GM18507 (cell line): ENCODE measurements at places on chromosomes 7 and 10.

- peak; percentile 70 for DNase-seq
Measured at GRCh38 chr7:101077303-101078086, 7.8 kb upstream of the TRIM56 start.

GRCh38 chr10:49270565-49270964 lies 28.4 kb upstream of the C10orf71 start:
- no peak for DNase-seq

DNA sequence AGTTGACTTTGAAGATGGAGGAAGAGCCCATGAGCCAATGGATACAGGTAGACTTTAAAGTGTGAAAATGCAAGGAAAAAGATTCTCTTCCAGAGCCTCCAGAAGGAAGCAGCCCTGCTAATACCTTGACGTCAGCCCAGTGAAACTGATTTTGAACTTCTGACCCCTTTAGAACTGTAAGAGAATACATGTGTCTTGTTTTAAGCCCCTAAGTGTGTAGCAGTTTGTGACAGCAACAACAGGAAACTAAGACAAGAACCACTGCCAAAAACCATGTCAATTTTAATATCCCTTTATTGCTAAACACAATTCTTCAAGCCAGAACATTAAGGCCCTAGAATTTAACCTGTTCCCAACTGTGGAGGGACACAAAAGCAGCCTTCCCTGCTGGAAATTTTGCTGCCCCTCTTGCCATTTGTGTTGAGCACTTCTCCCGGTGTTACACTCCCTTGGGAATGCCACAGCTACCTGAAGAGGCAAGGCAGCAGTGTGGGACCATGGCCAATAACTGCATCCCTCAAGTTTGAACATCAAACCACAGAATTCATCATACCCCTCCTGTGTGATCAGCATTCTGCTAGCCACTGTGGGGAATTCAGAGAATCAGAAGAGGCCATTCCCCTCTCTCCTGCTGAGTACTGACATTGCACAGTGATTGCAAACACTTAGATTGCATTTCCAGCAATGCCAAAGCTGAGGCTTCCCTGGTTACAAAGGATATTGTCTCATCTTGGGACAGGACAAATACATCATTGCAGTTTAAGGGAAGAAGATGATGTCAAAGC lies 12.3 kb upstream of the CCDC172 start:
- DNase-seq: no peak

DNA sequence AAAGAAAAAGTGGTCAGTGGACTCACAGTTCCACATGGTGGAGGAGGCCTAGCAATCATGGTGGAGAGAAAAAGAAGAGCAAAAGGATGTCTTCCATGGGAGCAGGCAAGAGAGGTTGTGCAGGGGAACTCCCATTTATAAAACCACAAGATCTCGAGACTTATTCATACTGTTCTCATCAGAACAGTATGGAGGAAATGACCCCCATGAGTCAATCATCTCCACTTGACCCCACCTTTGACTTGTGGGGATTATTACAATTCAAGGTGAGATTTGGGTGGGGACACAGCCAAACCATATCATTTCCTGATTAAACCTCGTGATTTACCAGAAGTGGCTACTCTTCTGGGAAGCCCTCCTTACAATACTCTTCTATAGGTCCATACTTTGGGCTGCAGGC lies 160.1 kb downstream of the SORCS1 start:
- DNase-seq: no peak

GRCh38 chr7:139906879-139907278 lies 77.8 kb downstream of the TBXAS1 start:
- no peak for DNase-seq

DNA sequence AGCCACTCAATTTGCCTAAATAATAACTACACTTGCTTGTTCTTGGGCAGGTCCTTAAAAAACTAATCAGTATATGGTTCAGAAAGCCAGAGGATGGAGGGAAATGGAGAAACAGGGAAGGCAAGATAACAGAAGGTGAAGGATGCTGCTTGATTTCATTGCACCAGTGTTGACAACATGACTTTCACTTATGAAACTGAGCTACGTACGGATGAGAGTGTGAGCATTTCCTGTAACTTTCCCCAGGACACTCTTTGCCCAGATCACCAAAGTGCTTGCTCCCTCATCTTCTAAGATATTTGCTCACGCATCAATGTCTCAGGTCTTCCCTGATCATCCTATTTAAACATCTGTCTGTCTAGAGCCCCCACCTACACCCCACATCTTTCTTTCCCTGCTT lies 37.4 kb downstream of the SLC35B4 start:
- DNase-seq: no peak

DNA sequence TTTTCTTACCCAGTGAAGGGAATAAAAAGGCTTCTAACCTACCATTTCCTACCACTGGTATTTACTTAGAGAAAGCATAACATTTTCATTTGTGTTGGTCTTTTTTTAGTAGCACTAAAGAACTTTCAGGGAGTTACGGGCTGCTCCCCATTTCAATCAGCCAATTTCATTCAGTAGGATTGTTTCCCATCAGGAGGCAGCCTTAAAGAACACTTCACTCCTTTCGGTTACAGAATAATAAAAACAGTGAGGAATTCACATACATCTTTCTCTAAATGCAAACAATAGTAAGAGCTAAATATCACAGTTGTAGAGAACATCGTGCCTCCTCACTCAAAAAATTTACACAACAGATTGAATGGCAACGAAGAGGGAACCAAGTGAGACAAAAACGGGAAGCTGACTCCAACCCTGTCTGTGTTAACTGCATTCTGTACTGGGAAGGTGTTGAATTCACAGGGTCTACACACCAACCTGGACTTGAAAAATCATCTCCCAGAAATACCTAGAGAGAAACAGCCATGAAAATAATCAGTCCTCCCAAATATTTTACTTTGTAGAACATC lies 55.5 kb upstream of the ABLIM1 start:
- DNase-seq: no peak

DNA sequence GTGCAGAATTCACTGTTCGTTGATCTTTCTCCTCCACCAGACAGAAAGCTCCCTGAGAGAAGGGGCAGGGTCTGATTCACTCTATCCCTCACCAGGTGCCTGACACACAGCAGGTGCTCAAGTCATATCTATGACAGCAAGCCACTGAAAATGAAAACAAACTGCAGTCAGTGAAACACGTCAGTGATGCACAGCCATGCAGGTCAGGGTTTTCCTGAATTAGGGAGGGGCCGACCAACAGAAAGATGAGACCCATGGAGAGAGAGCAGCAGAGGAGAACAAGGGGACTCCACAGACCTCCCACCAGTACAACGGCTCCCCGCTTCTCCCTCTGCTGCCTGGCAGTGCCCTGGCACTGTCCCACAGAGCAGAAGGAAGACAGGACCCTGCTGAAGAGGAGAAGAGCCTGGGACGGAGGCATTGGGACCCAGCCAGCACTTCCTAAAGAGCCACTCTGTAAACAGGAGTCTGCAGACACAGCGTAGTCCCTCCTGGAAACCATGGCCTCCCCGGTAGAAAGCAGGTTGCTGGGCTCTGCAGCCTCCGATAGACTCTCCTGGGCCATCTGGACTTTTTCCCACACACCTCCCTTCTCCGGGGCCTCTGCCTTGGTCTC lies 50.3 kb downstream of the FAM53B start:
- DNase-seq: no peak

DNA sequence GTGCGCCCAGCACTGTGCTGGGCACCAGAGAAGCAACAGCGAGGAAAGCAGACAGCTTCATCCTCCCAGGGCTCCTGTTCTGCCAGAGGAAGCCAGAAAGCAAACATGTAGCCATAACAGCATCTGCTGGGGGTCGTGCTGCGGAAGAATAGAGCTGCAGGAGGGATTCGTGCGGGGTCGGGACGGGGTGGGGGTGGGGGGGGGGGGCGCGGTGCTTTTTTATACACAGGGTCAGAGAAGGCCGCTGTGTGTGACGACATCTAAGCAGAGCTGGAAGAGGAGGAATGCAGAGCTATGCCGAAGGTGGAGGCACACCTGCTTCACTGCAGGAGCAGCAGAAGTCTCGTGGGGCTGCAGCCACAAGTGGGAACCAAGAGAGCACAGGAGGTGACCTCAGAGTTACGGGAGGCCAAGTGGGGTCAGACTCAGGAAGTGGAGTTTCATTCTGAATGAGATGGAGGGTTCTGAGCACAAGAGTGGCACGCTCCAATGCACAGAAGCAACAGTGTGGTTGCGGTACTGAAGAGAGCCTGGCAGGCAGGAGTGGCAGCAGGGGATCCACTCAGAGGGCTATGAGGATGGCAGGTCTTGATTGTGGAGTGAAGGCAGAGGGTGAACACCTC lies 11.1 kb downstream of the PKD1L1 start:
- peak; percentile 73 for DNase-seq

DNA sequence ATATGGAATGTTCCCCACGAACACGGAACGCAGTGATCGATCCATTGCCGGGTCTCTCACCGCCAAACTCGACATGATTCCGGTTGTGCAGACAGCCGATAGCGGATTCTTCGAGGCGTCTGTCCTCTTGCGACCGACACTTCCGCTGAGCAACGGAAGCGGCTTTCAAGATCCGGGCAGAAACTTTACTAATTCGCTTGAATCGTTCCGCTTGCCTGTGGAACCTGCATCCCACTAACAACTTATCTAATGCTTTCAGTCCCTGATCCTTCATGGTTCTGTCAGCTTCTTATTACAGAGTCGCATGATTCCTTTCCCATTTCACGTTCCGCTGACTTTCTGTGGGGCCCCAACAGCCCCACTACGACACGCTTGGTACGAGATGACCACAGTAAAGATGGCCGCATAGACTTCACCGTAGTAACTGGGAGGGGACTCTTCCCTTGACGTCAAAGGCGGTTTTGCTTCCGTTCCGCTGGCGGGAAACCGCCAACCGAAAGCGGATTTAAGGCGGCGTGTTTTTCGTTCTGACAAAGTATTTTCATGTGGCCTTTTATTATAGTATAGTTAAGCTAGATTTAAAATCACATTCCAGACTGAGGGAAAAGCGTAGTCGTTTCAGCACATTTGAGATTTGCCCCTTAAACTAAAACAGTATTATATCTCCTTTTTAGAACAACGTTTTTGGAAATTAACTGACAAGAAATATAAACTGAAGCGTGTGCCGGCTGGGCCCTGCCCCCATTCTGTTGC lies at the start of gene CSTF2T:
CSTF2T (minus strand) TSS at position 121 of the 753 bp plus-strand sequence; CDS start at position 75, 46 bp downstream.
- peak; percentile 25 for DNase-seq

GRCh38 chr7:128035712-128036111 lies 4.5 kb upstream of the LRRC4 start:
- no peak for DNase-seq

GRCh38 chr10:110405380-110405779 lies 92.3 kb upstream of the DUSP5 start:
- DNase-seq: no peak

DNA sequence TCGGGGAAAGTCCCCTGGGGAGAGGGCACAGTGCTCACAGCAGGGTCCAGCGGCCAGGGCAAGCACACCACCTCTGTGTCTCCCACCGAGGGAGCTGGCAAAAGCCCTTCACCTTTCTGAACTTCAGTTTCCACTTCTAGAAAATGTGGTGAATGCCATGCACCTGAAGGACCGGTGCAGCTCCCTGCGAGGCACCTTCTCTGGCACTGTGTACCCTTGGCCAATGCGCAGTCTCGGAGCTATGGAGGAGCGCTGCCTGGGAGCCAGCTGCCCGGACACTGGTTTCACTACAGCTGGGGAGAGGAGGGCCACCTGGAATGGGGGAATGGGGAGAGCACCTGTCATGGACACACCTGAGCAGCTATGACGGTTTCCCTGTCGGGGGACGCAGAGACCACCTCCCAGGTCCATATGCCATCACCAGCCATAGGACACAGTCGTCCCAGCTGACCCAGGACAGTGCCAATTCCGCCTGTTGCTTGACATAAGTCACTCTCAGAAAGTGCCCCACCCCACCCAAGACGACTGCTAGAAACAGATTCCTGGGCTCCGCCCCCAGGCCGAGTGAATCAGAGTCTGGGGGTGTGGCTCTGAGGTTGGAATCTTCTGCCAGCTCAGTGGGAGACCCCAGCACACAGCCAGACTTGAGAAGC lies 16.8 kb downstream of the RASGEF1A start:
- no peak for DNase-seq

GRCh38 chr10:94361171-94361794 lies 1.5 kb downstream of the NOC3L start:
- DNase-seq: no peak
